Thymus (tissue), 14 donors: ENCODE measurements at places on chromosomes 13 and 19.

DNA sequence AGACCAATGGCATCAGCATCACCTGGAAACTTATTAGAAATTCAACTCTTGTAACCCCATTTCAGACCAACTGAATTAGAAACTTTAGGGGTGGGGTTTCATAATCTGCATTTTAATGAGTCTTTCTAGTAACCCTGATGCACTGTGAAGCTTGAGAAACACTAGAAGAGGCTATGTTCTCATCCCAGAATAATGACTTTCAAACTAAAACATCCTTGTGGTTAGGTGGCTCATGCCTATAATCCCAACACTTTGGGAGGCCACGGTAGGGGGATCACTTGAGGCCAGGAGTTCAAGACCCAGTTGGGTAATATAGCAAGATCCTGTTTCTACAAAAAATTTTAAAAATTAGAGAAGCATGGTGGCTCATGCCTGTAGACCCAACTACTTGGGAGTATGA is 402.4 kb downstream of the DLEU7 start:
- no peak for DNase-seq

DNA sequence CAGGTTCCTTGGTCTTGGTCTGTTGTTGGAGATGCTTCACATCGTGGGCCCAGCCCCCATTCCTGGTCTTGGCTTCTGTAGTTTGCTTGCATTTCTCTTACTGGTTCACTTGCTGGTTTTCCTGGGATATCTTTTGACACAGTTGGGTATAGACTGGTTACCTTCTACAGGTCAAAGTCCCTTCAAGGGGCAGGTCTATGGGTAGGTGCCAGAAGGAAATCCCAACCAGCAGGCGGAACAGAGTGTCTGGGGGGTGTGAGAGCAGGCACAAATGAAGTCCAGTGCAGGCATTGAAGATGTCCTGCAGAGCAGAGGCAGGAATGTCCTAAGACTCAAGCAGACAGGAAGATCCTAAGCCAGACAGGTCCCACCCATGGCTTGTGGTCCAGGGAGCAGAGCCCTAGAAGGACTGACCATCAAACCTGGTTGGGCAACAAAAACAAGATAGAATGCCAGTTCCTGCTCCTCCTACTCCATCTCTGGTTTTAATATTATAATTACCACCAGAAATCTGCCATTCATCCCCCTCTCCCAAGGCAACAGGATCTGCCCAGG is 17.7 kb upstream of the WASF3 start:
- no peak for DNase-seq

DNA sequence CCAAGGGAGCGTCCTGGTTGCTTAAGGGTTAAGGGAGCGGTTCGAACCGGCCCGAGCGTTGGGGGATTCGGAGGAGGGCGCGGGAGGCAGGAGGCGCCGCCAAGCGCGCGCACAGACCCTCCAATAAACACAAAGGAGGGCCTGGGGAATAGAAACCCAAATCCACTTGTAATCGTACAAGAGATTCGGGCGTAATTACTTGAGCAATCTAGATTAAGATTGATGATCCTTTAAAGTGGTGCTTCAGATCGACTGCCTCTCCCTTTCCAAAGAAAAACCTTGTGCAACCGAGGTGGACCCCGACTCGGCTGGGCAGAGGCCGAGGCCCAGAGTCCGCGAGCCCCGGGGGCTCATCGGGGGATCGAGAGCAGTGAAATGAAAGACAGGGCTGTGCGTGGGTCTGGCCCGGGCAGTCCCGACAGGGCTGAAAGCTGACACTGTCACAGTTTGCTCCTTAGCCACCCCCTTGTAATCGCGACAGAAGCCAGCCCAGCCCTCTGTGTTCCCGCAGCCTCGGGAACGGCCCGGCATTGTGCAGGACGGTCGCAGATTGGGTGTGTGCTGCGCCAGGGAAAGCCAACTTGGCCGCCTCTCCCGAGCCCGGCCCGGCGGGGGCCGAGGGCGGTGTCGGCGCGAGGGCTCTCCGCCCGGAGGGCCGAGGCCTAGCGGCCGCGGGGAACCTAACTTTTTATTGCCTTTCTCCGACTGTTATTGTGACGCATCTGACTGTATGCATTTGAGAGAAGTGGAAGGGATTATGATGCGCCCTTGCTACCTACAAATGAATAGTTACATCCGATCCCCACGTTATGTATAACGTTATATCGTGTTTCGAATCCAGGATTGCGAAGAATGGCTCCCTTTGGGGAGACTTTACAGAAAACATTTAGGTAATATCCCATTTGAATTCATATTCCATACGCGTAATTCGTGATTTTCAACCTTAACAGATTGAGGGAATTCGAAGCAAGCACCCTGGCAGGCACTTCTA is 5.5 kb downstream of the MAB21L1 start:
- no peak for DNase-seq

DNA sequence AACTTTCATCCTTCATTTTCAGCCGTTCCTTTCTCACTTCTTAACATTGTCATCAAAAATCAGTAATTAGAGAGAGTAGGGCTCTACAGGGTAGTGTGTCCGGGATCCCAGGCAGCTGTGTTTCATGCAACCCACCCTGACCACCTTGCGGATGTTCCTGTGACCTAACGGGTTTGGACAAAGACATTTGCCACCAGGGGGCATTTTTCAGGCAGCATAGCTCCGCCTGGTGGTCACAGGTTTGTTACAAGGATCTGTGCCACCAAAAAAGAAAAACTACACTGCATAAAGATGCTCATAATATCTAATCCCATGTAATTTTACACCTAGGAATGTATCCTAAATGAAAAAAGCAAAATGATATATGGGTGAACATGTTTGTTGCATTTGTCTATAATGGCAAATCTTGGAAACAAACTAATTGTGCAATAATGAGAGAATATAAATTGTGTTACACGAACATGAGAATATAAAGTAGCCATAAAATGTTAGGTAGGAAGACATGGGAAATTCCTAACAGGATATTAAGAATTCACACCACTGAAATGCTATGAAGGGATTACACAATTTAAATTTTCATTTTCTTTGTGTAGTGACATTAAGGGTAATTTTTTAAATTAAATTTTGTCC is 123.0 kb downstream of the SLC7A1 start:
- DNase-seq: peak; percentile 13

DNA sequence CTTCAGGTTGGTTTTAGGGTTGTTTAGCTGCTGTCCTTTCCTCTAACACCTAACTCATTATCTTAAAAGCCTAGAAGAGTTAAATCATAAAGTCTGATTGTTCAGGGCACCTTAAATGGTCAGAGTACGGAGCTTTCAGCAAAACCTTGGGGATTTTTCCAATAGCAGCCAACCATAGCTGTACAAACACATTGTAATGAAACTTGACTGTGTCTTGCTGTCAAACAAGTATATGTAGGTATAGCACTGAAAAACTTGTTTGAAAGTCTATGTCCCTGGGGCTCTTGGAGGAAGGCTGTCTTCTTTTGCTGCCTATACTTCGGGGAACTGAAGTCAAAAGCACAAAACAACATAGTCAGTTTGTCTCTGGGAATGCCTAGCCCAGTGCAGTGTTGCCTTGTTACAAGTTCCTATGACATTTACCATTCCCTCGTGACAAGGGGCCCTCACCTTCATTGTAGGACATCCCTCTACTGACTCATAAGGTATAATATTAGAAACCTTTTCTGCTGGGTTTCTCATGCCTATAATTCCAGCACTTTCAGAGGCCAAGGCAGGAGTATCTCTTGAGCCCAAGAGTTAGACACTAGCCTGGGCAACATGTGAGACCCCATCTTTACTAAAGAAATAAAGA is 474.5 kb upstream of the NBEA start:
- no peak for DNase-seq

GRCh38 chr13:100725472-100725871 is 50.9 kb upstream of the TMTC4 start:
- DNase-seq: no peak

DNA sequence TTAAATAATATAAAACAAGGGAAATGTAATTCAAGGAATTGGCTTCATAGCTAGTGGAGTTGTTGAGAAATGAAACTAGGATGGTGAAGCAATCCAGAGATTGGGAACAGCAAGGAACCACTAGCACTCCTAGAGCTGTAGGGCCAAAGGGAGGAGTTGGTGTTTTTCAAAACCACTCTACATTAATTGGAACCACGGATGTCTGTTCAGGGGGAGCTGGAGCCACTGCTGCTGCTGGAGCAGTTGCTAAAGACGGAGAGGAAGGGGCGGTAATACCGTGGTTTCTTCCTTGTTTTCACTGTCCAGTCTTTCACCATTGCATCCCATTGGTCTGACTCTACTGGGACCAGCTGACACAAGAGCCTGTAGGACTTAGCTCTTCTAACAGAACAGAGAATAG is 8.5 kb downstream of the DNAJC15 start:
- no peak for DNase-seq

- no peak for DNase-seq
These were observed 18.6 kb upstream of the C13orf46 start for GRCh38 chr13:113992276-113993005.

- no peak for DNase-seq
These were observed 690.8 kb upstream of the ARGLU1 start for GRCh38 chr13:107258599-107259187.

GRCh38 chr19:33662391-33663092 is 40.8 kb downstream of the CHST8 start:
- no peak for DNase-seq

DNA sequence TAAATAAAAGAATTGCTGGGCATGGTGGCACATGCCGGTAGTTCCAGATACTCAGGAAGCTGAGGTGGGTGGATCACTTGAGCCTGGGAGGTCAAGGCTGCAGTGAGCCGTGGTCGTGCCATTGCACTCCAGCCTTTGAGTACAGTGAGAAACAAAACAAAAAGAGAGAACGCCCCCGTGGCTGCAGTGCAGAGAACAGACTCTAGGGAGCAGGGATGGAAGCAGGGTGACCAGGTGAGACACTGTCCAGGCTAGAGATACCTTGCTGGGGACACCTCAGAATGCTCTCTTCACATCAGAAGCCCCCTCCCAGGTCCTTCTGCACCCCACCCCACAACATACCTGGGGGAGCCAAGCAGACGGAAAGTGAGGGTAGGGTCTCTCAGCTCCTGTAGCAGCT is 24.8 kb downstream of the MAP4K1 start:
- no peak for DNase-seq

GRCh38 chr19:28608292-28608691 is 604.7 kb downstream of the UQCRFS1 start:
- DNase-seq: no peak

GRCh38 chr19:27911122-27911898 is 1301.6 kb downstream of the UQCRFS1 start:
- no peak for DNase-seq

GRCh38 chr13:29513981-29514719 is 81.3 kb downstream of the SLC7A1 start:
- no peak for DNase-seq

- no peak for DNase-seq
These were observed 38.7 kb downstream of the SOHLH2 start for GRCh38 chr13:36175621-36176020.

DNA sequence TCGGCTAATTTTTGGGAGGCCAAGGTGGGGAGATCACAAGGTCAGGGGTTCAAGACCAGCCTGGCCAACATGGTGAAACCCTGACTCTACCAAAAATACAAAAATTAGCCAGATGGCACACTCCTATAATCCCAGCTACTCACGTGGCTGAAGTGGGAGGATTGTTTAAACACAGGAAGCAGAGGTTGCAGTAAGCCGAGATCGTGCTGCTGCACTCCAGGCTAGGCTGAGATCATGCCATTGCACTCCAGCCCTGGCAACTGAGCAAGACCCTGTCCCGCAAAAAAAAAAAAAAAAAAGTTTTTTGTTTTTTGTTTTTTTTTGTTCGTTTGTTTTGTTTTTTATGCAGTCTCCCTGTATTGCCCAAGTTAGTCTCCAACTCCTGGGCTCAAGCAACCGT is 21.2 kb downstream of the MAST1 start:
- no peak for DNase-seq

GRCh38 chr19:1471515-1472160 is 7.4 kb downstream of the C19orf25 start:
- DNase-seq: no peak

DNA sequence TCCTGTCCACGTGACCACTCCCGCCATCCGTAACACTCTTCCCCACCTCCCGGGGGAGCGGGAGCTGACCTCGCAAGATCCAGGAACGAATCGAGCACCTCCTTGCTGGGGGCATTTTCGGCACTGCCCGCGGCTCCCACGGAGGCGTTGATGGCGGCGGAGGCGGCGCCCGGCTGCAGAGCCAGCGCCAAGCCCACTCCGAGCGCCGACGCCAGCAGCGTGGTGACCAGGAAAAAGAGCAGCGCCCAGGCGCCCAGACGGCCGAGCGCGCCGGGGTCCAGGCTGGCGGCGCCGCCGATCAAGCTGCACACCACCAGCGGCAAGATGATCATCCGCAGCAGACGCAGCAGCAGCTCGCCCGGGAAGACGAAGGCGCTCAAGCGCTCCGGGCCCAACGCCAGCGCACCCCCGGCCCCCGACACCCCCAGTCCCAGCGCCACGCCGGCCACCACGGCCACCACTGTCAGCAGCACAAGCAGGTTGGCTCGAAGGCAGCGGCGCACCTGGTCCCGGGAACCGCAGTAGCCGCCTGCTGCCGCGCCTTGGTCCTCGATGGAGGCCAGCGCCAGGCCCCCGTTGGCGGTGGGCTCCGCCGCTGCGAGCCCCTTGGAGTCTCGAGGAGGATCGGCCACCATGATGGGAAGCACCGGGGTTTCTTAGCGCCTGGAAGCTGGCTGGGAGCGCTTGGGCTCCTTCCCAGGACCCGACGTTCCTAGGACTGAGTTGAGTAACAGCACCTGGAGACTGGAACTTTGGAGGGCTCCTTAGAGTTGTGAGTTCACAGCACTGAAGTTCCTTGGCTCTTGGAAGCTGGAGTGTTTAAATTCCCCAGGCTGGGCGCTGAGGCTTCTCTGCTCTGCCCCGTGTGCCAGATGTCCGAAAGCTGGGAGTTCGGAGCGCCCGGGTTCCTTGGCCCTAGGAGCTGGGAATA is 798 bp downstream of the SLC1A5 start:
- peak; percentile 9 for DNase-seq

GRCh38 chr13:85529218-85529594 is 270.0 kb downstream of the SLITRK6 start:
- no peak for DNase-seq

- DNase-seq: no peak
These were observed 41.9 kb downstream of the CERS4 start for GRCh38 chr19:8251025-8251472.

DNA sequence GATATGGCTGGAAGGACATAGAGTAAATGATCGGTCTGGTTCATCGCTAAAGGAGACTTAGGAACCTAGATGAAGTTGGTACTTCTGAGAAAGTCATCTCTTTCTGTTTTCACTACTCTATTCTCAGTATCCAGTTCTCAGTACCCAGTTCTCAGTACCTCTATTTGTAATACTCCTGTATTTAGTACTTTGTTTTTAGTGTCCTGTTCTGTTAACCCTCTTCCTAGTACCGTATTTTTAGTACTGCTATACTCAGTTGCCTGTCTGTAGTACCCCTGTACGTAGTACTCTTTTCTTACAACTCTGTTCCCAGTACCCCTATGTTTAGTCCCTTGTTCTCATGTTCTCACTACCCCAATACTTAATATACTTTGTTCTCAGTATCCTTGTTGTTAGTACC is 1.2 kb downstream of the RFXAP start:
- no peak for DNase-seq

- no peak for DNase-seq
These were observed 486.3 kb downstream of the DIAPH3 start for GRCh38 chr13:59677430-59677829.
